Camera-type eye (tissue), 1 donor: ENCODE measurements at places on chromosomes 13 and 19. TPM values are rescaled to one million over a fixed set of nuclear protein-coding genes. Genes with fewer than 3 reads are reported as not detected.

SMAD9 gene
- total RNA-seq = 43.2 TPM

ZSCAN1 gene
- total RNA-seq = 0.38 TPM

ERICH6B gene
- total RNA-seq = not detected

IL17D gene
- 12.7 TPM for total RNA-seq
